RPMI7951 (cell line): ENCODE measurements at places on chromosomes 11 and 22.
A peak's percentile ranks its signal among the peaks of the same experiment; 100 is the strongest.

DNA sequence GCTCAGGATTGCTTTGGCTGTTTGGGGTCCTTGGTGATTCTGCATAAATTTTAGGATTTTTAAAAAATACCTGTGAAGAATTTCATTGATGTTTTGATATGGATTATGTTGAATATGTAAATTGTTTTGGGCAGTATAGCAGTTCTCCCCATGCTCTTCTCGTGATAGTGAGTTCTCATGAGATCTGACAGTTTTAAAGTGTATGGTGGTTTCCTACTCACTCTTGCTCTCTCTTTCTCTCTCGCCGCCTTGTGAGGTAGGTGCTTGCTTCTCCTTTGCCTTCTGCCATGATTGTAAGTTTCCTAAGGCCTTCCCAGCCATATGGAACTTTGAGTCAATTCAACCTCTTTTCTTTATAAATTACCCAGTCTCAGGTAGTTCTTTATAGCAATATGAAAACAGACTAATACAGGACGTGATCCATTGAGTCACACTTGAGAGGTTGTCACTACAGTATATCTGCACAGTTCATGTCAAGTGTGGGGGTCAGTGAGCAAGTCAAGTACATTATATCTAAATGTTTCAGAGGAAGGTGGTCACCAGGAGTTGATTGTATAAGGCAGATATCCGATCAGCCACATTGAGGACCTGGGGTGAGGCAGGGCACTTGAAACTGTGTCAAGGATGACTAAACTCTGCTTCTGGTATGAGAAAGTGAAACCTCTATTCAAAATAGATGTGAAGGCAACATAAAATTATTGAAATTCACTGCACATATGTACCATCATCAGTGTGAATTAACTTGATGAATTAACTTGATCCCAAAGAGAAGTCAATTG, 70.7 kb upstream of the CCDC179 start:
- DNase-seq, result no peak

GRCh38 chr11:98561252-98561651, 459.5 kb upstream of the CNTN5 start:
- no peak for DNase-seq

DNA sequence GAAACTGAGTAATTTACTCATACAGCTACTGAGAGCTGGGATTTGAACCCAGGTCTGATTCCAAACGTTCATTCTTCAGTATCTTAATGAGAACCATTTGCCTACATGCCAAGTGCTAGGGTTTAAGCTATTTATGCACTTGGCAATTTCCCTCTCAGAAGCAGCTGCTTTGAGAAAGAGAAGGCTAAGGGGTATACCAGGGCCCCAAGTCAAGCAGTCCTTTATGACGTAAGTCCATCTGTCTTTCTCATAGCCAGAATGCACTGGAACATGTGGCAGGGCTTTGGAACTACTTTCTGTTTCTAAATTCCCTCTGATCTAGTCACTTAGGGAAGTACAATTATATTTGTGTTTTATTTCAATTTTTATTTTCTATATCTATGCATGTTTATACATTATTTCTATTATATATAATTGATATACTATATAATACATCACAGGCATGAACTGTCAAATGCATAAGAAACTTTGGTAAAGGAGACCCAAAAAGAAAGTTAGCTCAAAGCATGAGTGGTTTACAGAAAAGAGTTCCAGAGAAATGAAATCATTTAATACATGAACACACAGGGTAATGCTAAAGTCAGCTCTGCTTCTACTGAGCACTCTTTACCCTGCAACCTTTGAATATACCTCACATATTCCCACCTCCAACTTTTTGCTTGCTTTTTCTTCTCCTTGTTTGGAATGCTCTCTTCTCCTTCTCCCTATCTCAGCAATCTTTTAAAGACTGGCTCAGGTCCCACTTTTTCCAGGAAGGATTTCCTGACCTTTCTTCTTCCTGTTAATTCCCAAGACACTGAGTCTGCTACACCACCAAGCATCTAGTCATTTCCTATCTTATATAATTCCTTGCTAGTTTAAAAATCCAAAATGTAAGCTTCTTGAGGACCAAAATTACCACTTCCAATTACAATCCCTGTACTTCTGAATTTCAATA, 80.5 kb upstream of the GDPD4 start:
- DNase-seq, result peak; percentile 64

GRCh38 chr11:77406396-77406795, 67.5 kb downstream of the PAK1 start:
- DNase-seq, result no peak

DNA sequence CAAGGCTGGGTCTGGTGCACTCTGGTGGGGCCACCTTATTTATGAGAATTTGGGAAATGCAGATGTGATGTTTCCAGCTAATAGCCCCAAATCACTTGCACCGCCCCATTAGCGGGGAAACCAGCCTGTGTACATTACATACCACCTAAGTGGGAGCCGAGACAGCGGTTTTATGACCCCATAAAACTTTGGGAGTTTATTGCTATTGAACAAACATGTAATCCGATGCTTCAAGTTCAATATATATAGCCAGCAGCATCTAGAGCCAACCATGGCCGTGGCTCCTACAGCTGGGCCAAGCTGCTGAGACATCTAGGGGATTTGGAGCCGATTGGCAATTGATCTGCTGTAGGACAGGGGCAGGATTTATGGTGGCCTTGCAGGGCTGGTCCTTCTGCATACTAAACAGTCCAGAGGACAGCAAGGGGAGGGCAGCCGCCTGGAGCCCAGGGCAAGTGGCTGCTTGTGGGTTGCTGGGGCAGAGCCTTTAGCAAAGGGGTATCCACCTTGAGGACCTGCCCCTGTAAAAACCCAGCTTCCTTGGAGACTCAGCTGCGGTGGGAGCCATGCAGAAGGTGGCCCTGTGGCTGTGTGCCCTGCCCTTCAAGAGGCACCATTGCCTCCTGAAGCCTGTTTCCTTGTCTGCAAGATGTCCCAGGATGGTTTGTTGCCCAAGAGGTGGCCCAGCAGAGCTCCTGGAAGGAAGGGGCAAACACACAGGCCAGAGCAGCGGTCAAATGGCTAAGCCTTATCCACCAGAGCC, 47.9 kb upstream of the CCDC188 start:
- DNase-seq, result no peak

- DNase-seq, result no peak
Measured at GRCh38 chr11:115111066-115111465, 393.1 kb downstream of the CADM1 start.

- peak; percentile 43 for DNase-seq
Measured at GRCh38 chr11:103202048-103202651, 92.9 kb downstream of the DYNC2H1 start.

GRCh38 chr22:42976217-42976933, 38.6 kb downstream of the PACSIN2 start:
- no peak for DNase-seq

DNA sequence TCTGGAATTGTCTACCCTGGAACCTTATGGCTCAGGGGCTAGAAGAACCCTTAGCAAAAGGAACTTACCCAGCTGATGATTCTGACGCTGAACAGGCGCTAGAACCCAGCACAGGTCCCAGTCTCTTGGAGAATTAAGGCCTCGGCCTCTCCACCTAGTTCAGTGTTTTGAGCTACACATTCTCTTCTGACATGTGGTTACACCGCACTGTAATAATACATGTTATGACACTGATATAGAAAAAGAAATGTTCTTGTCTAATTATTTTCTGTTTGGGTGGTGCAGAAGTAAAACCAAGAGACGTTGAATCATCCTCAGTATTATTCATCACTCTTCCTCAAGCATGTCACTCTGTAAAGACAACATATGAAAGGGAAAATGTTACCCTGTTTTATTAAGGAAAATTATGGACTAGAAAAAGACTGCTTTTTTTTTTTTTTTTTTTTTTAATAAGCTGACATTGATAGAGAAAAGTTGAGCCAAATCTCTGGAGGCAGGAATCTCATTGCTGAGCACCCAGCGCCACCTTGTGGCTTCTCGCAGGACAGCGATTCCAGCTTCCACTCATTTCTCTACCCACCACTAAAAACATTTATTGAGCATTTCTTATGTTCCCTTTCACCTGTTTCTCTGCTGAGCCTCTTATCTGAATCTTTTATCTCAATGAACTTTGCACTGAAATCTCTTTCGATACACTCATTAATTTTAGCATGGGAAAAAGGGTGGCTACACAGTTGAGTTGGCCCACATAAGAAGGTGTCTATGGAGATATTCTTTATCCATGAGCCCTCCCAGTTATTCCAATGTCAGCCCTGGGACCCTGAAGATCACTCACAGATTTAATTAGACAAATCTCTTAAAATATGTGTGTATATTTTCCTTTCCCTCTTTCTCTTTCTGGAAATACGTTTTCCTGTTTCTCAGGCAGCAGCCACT, 12.6 kb upstream of the APLNR start:
- peak; percentile 41 for DNase-seq

GRCh38 chr22:39414886-39415285, 15.3 kb downstream of the TAB1 start:
- DNase-seq, result no peak

DNA sequence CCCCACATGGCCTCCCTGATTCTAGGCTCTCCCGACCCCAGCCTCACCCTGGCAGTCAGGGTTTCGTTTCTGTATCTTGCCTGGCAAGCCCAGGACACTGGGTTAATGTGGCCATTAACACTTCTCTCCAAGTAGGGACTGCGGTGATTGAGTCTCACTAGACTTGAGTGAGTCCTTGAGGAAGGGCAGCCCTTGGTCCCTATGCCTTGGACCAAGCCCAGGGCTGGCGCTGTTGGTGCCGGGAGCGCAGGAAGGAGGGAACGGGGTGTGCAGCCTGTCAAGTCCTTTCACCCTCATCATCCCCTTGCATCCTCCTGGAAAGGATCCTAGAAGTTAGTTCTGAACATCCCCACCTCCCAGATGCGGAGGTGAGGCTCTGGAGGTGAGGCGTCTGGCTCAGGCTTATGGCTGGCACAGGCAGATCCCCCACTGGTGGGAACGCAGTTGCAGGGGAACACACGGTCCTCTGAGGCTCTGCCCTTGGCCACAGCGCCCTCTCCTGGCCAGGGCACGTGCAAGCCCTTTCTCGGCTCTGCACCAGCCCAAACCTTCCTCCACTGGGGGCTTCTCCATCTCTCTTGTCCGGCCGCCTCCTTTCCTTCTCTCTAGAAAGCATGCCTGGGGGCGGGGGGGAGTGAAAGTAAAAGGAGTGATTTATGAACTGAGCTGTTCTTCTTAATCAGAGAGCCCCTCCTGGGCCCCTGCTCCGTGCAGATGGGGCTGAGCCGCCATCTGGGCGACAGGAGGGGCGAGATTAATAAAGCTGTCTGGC, 56.7 kb downstream of the TP53I11 start:
- DNase-seq, result peak; percentile 26

DNA sequence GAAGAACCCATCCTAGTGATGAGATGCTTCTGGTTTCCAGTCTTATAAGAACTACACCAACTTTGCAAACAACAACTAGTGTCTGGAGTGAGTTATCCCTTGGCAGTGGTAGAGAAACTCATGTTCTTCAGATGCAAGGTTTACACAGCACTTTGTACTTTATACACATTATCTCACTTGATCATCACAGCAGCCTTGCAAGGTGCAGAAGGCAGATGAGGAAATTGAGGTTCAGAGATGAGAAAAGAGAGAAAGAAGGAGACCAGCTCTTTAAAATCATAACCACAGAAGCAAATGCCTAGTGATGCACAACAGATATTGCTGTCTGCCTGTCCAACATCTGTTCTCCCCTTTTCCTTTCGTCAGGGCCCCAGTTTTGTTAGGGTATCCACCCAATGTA, 16.7 kb upstream of the CD44 start:
- no peak for DNase-seq

GRCh38 chr11:22006901-22007300, 186.0 kb upstream of the ANO5 start:
- no peak for DNase-seq

DNA sequence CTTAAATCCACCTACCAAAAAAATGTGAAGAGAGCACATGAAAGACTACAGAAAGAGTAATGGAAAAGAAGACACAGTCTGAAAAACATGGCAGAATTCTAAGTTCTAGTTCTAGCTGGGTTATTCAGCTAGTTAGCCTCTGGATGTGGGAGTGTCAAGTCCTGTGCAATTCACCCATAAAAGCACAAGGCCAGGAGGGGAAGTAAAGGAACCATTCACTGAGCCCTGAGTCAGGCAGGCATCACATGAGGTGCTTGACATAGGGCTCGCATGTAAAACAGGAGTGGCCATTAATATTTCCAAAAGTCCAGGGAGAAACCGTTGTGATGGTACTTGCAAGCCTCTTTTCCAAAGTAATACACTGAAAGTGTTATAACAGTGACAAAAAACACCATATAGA, 103.7 kb downstream of the GAB2 start:
- no peak for DNase-seq

DNA sequence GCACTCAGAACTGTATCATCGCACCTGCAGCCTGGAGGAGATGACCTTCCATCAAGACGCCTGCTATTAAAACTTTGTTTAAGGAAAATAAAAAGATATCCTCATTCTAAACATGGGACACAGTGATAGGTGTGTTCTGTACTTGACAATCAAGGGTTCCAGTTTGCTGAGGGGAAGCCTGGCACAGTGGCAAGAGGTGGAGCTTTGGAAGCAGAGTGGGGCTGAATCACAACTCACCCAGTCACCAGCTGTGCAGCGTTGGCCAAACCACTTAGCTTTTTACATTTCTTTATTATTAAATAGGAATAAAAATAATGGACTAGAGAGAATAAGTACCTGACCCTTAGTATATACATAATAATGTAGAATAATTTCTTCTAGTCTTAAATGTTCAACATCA, 220.7 kb downstream of the TENM4 start:
- DNase-seq, result peak; percentile 31

- DNase-seq, result peak; percentile 10
Measured at GRCh38 chr11:128146926-128147605, 440.3 kb downstream of the ETS1 start.

GRCh38 chr11:17766590-17766989, 32.0 kb downstream of the KCNC1 start:
- no peak for DNase-seq

DNA sequence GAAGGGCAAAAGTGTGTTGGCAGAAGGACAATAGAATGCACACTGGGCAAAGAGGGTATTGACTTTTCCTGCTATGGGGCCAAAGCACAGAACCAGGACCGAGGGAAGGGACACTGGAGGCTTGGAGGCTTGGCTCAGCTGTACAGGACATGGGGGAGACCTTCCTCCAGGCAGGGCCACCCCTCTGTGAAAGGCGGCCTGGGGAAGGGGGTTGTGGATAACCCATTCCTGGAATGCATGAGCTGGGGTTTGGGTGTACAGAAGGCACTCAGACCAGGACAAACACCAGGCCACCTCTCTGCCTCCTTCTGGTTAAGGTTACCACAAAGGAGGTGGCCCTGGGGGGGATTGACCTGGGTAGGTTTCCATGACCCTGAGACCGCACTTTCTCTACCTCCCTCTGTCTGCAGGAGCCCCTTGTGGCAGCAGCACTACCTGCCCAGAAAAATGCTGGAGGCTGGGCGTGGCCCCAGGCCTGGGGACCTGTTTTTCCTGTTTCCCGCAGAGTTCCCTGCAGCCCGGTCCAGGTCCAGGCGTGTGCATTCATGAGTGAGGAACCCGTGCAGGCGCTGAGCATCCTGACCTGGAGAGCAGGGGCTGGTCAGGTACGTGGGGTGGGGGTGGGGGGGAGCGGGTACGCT, 9.6 kb downstream of the P2RY2 start:
- DNase-seq, result no peak

GRCh38 chr22:48886604-48887393, 940.9 kb downstream of the BRD1 start:
- DNase-seq, result no peak
